ENCODE measurements at places on chromosomes 11 and 22.

- DNase-seq, result no peak
These were observed 18.8 kb downstream of the GRAMD1B start for GRCh38 chr11:123448823-123449222.

DNA sequence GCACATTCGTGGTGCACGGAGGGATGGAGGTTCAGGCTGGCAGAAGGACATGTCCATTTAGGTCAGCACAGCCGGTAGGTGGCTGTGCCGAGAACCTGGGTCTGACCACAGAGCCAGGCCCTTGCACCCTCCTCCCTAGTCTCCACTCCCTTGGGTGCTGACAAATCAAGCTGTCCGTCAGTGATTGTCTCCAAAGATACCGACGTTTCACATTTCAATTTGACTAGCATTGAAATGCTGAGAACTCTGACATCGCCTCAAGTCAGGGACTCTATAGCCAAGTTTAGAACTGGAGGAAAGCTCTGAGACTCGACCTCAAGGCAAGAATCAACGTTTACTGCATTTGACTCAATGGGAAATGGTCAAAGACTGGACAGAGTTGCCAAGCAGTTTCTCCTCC, 1321.1 kb downstream of the TBC1D22A start:
- DNase-seq, result no peak

- no peak for DNase-seq
These were observed 80.5 kb downstream of the KCNQ1 start for GRCh38 chr11:2525166-2525861.

- DNase-seq, result no peak
These were observed 5.0 kb downstream of the RPS19BP1 start for GRCh38 chr22:39527481-39527961.

- no peak for DNase-seq
These were observed 1.3 kb downstream of the TUG1 start for GRCh38 chr22:30970356-30970746.

DNA sequence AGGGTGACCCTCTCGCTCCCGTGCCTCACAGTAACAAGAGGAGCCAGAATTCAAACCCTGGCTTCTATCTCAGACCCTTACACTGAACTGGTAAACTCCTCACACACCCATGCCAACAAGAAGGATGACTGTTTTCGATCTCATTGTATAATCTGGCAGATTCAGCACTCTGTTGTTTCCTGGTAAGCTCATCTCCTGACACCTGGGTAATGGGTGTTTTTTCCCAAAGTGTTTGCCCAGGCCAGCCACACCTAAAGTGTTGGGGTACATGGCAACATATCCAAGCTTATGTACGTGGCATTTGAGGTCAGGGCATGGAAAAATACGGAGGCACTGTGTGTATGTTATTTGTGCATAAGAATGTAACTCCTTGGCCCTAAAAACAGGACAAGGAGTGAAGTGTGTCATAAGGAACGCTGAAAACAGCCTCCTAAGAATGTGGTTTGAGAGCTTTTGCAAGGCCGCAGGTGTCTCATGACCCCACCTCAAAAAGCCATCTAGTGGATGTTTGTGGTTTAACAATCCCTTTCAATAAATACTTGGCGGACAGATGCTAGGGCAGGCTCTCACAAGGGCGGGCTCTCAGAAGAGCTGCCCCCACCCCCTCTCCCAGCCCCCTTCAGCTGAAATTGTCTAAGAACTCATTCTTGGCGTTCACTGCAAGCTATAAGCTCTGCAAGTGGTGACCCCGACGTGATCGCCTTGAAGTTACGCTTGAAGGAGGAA, at the start of gene MS4A15:
TSS of gene MS4A15 (plus strand) at position 561 of the 726 bp plus-strand sequence. CDS start 6,867 bp downstream, outside the sequence.
- DNase-seq, result peak; percentile 57

DNA sequence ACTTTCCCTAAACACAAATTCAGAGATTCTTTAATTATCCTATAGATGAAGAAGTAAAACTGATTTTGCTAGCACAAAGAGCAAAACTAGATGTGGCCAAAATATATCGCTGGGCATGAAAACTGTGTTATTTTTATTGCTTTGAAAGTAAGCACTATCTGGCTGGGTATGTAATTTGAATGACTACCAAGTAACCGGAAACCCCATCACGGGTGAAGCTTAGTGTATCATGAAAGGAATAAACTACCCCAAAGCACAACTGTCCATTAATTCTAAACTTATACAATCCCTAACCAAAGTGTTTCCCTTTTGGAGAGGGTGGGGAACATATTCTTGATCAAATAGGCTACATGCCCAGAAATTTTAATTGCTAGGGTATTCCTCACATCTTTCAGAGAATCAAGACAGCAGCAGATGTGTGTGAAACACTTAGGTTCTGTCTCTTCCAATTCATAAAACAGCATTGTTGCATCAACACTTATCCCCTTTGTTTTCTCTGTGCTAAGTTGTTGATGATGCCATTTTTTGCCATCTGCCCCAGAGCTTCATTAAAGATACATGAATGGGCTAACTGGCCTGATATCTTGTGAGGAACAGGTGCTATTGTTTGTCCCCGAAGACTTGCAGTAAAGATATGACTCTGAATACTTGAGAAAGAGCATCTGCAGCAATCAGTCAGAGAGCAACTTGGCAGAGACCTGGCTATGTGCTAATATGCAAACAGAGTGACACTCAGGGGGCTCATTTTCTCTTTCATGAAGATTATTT, 238.2 kb downstream of the SOX6 start:
- DNase-seq, result no peak

DNA sequence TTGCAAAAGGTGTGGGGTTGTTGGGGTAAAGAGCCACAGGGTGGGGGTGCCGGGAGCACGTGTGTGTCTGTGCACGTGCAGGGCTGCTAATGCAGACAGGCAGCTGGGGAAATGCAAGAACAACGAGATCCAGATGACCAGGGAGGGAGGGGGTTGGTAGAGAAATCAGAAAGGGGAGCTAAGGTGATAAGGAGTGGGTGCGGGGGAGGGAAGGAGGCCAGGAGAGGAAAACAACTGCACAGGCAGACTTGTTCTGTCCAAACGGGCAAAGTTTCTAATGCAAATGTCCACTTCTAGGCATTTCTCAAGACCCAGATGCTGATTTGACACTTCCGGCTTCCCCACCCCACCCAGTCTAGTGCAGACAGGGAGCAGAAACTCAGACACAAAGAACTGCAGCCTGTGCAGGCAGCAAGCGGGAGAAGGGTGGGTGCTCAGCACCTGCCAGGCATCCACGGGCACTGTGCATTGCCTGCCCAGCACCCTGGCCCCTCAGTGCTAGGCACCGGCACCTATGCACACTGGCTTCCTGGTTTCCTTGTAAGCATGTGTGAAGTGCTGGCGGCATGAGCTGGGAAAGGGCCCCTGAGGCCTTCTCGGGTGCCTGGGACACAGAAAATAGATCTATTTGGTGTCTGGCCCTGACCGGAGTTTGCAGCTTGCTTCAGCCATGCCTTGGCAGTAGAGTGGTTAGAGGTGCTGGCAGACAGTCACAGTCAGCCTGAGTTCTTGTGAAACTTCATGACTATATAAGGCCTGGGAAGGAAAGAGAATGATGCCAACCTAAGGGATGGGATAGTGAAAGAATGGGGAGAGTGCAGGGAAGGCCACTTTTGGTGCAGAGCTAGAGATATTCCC, 220.1 kb upstream of the SORL1-AS1 start:
- no peak for DNase-seq

GRCh38 chr11:86068138-86068871, 579 bp downstream of the PICALM start:
- no peak for DNase-seq

DNA sequence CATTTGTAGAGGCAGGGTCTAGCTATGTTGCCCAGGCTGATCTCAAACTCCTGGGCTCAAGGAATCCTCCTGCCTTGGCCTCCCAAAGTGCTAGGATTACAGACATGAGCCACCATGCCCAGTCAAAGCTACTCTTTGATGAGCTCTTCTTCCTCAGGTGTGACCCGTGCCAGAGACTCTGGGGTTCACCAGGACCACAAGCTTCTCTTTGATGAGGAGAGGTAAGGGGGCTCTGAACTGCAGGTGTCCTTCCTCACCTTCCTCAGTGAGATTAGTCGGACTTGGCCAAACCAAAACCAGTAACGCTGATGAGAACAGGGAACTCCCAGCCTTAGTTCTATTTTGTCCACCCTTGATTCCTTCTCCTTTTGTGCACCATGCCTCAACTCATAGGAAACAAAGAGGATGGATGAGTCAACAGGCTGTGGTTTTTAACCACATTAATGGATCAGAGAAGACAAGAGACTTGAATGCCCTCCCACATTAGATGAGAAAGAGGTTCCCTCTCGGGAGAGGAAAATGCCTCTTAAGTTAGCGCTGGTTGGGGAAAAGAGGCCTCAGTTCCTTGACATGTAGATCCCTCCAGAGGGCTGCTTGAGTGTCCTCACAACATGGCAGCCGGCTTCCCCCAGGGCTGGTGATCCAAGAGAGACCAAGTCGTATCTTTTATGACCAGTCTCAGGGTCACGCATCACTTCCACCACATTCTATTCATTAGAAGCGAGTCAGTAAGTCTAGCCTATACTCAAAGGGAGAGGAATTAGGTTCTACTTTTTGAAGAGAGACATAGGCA, 25.7 kb upstream of the CTR9 start:
- DNase-seq, result peak; percentile 24

- peak; percentile 32 for DNase-seq
These were observed 345.4 kb upstream of the KIRREL3 start for GRCh38 chr11:127345819-127346459.

- DNase-seq, result no peak
These were observed 741.7 kb downstream of the NELL1 start for GRCh38 chr11:21411104-21411503.

DNA sequence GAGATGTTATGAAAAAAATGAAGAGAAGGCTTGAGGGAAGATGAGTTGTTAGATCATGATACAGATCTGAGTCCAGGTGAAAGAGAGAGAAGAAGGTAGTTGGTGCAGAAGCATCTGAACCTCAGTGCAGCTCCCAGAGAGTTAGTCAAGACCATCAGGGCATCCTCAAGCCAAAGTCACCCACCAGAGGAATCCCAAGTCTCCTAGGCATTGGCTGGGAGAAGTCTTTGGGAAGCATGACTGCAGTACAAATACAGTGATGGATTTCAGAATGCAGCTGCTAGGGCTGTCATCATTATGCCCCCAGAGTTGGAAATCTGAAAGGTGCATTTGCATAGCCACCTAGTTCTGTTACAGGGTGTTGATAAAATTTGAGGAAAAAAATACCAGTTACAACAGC, 59.7 kb upstream of the GALNT18 start:
- DNase-seq, result no peak

DNA sequence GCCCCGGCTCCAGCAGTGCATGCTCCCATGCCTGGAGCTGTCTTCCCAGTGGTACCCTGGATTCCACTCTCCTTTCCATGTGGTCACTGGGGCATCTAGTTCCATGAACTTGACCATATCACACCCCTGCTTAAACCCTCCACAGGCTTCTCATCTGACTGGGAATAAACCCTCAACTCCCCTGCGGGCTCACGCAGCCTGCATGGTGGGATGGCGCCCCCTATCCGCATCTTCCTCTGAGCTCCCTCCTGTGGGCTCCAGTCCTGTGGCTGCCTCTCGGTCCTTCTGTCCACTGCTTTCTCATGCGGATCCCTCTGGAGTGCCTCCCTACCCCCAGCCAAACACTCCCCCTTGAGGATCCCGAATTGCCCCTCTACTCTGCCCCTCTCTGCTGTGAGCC, 41.4 kb upstream of the TTLL12 start:
- no peak for DNase-seq

- DNase-seq, result no peak
These were observed 22.3 kb downstream of the CBX7 start for GRCh38 chr22:39130152-39130704.

DNA sequence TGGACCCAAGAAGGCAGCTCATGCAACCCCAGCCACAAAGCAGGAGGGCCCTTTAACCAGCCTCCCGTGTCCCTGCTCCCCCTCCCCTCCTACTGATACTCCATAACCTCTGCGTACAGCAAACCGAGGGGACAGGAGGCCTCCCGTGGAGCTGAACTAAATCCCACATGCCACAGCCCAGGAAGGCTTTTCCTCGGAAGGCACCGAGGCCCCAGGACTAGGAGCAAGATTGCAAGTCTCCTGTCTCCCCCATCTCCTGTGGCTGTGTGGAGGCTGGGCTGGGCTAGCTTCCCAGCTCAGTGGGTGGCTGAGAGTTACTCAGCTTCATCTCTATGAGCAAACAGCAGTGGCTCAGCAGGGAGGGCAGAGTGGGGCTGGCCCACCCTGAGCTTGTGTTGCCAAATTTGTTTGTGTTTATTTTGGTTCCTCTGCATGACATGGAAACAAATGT, 62.7 kb upstream of the NECTIN1 start:
- no peak for DNase-seq

- peak; percentile 32 for DNase-seq
These were observed 30.1 kb upstream of the TMEM45B start for GRCh38 chr11:129785383-129786111.

DNA sequence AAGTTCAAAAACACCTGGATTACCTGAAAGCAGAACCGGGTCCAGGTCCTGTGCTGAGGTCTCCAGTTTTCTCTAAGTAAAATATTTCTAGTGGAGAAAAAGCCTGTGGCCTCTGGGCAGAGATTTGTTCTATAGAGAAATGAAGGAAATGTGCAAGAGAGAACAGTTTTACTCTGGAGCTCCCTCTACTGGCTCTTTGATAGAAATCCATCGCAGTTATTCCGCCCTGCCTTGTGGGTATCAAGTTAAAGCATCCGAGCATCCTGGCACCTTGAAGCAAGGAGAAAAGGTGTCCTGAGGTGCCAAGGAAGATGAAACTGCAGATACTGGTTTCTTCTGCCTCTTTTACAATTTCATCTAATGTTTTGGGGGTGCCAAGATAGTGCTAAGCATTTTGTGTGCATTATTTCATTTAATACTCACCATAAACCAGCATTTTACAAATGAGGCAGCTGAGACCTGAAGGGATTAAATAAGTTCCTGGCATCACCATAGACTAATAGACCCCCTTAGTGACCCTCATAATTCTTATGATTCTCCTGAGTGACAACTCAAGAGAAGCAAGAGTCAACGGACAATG, 113.1 kb upstream of the HSD17B12 start:
- peak; percentile 60 for DNase-seq

DNA sequence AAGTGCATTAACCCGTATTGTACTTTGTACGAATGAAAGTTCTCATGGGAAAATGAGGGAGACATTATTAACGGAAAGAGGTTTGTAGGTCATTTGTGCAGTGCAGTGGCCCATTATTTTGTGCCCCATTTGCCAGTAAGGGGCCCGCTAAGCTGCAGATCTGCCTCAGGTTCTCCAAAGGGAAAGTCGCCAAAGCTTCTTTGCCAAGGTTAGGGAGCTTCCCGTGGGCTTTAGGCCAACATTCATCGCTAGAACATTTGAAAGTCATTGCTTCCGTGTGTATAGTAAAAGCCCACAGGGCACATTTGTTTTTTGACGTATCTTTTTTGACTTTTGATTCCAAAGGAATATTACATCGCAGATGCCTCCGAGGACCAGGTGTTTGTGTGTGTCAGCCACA, 61.0 kb upstream of the SORL1-AS1 start:
- no peak for DNase-seq

- no peak for DNase-seq
These were observed 28.5 kb downstream of the LINC01488 start for GRCh38 chr11:69509846-69510390.

- DNase-seq, result peak; percentile 74
These were observed 12.7 kb downstream of the TMEM45B start for GRCh38 chr11:129828301-129828836.

GRCh38 chr22:17980638-17981051, 43.7 kb downstream of the MICAL3 start:
- DNase-seq, result peak; percentile 42

- no peak for DNase-seq
These were observed 6.1 kb downstream of the FXYD6 start for GRCh38 chr11:117870103-117870952.

GRCh38 chr11:33773404-33773986, 825 bp downstream of the FBXO3 start:
- DNase-seq, result no peak

GRCh38 chr11:123977731-123978347, at the start of gene OR10S1:
Gene OR10S1, minus strand, starts transcription at chr11:123977781. Its CDS starts 117 bp downstream, at chr11:123977664.
- peak; percentile 14 for DNase-seq
